Left ventricle myocardium inferior (tissue), 1 donor: ENCODE measurements at places on chromosomes 11 and 22.

DNA sequence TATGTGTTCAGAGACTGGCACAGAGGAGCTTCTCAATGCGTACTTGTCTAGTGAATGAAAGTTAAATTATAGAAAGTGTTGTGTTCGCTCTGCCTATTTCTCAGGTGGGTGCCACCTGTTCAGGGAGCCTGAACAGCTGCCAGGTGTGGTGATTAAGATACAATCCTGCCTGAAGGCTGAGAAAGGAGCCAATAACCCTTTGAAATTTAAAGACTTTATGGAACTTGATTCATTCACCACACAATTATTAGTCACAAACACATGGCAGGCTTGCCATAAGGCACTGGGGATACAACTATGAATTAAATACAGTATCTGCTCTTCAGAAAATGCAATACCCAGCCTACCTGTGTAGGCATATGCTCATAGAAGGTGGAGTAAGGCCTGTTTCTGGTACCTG lies 92.9 kb upstream of the AMOTL1 start:
- H3K27ac ChIP-seq = no peak overlapping the region
- H3K27me3 ChIP-seq = no peaks in the 10 kb centered on the region
- H3K4me3 ChIP-seq = no peak overlapping the region
- H3K4me1 ChIP-seq = peaks cover 7% of the 10 kb centered on the region
- H3K36me3 ChIP-seq = no peaks in the 10 kb centered on the region
- no peak for DNase-seq

DNA sequence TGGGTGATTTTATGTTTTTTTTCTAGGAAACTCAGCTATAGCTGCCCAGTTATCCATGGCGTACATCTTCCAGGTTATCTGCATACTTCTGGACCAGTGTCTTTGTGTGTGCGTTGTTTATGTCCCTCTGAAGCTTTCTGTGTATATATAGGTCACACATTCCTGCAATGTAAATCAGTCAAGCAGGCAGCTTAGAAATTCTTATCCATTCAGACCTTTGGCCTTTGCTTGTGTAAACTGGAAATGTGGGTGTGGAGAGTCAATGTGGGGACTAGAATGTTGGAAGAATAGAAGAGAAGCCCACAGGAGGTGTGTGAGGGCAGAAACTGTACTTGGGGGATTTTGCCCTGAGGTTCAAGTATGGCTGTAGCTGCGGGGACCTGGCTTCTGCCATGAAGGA lies 51.7 kb downstream of the BARX2 start:
- H3K4me1 ChIP-seq = no peaks in the 10 kb centered on the region
- no peaks in the 10 kb centered on the region for H3K36me3 ChIP-seq

- no peak for DNase-seq
- H3K27me3 ChIP-seq = no peaks in the 10 kb centered on the region
- H3K27ac ChIP-seq = no peak overlapping the region
- H3K36me3 ChIP-seq = no peaks in the 10 kb centered on the region
Measured at GRCh38 chr11:16126362-16126761, 230.0 kb downstream of the SOX6 start.

GRCh38 chr22:46149512-46150033 lies 753 bp upstream of the PPARA start:
- H3K4me3 ChIP-seq = peak overlapping the region; percentile 79
- H3K4me1 ChIP-seq = peaks cover 73% of the 10 kb centered on the region
- peaks cover 15% of the 10 kb centered on the region for H3K36me3 ChIP-seq
- DNase-seq = peak; percentile 70

GRCh38 chr22:20957683-20958431 lies 9.2 kb upstream of the AIFM3 start:
- peaks cover 30% of the 10 kb centered on the region for H3K4me1 ChIP-seq
- H3K27me3 ChIP-seq = peaks cover 11% of the 10 kb centered on the region
- H3K36me3 ChIP-seq = peaks cover 9% of the 10 kb centered on the region
- DNase-seq = peak; percentile 33

DNA sequence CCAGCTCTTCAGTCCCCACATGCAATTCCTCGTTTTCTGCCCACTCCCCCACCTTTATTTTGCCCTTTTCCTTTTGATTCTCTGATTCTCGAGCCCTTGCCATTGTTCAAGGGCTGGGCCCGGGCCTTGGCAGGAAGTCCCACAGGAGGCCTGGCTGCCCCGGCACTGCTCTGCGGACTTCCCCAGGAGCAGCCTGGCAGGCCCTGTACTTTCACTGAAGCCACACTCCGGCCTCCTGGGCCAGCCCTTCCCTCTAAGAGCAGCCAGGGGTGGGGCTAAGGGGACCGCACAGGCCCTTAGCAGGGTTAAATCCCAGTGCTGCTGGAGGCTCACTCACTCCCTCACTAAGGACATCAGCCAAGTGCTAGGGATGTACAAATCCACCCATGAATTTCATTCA lies 4.1 kb downstream of the LRRC32 start:
- H3K4me3 ChIP-seq = peak overlapping the region; percentile 78

DNA sequence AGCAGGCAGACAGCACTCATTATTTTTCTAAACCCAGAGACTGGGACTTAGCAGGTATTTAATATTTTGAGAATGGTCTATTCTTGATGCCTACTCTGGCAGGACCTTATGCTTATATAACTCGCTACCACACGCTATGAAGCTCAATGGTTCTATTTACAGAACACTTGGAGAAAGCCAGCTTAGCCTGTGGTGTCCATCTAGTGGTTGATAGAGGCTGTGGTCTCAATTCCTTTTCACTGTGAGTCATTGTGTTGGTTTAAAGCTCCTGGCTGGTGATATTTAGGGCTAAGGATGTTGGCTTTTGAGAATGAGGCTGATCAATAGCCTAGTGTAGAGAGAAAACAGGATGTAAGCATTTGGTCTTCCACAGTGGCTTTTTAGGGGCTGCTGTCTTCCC lies 206.4 kb downstream of the DBX1 start:
- peaks cover 65% of the 10 kb centered on the region for H3K4me1 ChIP-seq
- peak overlapping the region; percentile 77 for H3K27ac ChIP-seq
- no peak overlapping the region for H3K4me3 ChIP-seq
